ENCODE measurements at places on chromosomes 5 and 9.

DNA sequence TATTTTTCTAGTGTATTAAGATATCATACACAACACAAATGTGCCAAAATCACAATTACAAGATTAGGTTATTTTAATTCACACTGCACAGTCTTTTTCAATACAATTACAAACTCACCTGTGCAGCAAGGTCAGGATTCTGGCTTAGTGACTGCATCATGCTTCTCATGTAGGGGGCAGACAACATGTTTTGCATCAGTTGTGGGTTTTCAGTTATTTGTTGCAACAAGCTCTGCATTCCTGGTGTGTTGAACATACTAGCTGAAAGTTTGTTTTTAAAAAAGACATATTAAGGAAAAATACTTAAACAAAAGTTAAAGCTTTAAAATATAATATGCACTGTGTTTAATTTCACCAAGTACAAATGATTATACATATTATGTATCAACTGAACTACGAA lies 38.7 kb downstream of the UBQLN1 start:
- no peak for DNase-seq

DNA sequence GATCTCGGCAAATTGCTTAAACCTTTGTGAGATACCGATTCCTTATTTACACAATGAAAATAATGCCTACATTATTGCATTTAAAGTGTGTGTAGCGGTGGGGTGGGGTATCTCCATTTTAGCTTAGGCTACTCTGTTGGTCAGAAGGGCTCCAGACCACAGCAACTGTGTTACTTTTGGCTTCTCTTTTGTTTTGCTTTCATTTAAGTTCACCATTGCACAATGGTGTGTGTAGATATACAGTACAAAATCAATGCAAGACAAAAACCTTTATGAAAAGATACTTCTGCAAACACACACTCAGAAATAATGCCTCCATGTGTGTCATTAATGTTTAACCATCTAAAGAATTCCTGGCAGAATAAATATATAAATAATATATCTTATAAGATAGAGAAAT lies 279.4 kb downstream of the FBXL17 start:
- DNase-seq = no peak

DNA sequence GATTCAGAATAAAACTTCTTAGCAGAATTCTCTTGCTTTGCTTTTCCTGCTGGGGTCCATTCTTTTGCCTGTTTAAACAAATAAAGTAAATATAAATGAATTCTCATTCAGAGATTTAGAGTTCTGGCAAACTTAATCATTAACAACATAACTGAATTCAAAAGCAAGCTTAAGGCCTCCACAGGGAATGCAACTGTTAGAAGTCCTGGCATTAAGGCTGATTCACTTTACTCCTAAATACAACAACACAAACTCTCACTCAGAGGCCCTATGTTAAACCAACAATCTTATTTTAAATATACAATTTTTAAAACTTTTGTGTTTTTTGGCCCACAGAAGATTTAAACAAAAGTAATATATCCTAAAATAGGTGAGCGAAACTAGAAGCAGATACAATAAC lies 178.3 kb downstream of the AP3B1 start:
- no peak for DNase-seq

DNA sequence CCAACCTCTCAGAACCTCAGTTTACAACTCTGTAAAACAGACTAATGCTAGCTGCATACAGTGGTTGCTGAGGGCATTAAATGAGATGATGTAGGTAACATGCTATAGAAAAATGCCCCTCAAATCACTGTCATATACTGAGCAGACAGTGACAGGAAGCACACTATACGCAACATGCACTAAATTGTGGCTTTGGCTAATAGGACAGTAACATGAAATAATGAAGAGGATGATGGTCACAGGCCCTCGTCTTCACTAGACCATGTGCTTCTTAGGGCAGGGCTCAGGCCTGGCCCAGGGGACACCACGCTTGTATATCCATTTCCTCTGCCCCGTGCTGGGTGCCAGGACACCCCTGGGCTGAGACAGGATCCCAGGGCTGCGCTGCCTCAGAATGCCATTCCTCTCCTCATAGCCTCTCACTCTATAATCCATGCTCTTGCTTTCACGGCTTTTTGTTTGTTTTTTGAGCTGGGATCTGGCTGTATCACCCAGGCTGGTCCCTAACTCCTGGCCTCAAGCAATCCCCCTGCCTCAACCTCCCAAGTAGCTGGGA lies 18.9 kb downstream of the CSF1R start:
- DNase-seq = no peak

DNA sequence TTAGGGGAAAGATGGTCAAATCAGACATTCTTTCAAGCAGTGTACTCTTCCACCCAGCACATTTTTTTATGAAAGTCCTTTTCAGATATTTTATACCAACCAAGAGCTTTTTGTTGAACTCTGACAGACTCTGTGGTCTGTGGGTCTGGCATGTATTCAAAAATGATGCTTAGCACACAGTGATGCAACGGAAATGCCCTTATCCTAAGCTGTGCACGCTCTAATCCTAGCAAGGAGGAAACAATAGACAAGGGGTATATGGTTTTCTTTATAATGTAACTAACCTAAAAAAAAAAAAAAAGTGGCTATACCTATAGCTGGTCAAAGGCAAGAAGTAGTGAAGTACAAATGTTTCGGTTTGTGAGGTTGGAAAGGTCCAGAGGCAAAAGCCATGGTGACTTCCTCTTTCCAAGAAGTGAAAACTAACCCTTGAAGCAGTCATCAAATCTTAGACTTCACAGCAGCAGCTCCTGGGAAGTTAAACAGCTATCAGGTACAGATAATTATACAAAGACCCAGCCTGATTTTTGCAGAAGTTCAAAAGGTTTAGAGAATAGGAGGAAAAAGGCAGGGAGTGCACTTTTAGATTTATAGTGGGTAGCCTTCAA lies 82.5 kb downstream of the SEMA6A start:
- no peak for DNase-seq

GRCh38 chr5:158715592-158715991 lies 384.1 kb downstream of the EBF1 start:
- DNase-seq = no peak

GRCh38 chr9:121548666-121549065 lies 49.0 kb upstream of the GGTA1 start:
- no peak for DNase-seq

GRCh38 chr9:116488373-116488772 lies 198.7 kb upstream of the TRIM32 start:
- no peak for DNase-seq

GRCh38 chr5:173697931-173698579 lies 81.6 kb upstream of the BOD1 start:
- DNase-seq = no peak

- DNase-seq = no peak
Observed at GRCh38 chr9:91515074-91515687, 91.5 kb upstream of the NFIL3 start.

DNA sequence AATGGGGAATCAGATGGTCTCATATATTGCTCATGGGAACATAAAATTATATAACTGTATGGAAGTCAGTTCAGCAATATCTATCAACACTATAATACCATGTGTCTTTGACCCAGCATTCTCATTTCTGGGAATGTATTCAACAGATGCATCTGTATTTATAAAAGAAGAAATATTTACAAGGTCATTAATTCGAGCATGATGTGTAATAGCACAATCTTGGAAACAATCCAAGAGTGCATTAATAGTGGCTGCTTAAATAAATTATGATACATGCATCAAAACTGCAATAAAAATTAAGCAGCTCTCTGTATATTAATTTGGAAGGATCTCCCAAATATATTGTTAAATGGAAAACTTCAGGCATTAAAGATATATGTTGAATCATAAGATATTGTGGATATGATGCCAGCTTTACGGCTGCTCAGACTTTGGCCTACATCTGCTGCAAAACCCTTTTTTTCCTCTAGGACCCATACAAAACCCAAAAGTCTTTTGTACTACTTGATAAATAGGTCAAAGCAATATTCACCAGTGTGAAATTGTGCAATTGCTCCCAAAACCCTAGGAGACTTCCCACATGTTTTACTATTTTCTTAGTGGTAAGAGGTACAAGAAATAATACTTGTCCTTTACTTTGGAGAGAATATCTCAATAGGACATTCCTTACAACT lies 45.3 kb upstream of the ISOC1 start:
- no peak for DNase-seq

DNA sequence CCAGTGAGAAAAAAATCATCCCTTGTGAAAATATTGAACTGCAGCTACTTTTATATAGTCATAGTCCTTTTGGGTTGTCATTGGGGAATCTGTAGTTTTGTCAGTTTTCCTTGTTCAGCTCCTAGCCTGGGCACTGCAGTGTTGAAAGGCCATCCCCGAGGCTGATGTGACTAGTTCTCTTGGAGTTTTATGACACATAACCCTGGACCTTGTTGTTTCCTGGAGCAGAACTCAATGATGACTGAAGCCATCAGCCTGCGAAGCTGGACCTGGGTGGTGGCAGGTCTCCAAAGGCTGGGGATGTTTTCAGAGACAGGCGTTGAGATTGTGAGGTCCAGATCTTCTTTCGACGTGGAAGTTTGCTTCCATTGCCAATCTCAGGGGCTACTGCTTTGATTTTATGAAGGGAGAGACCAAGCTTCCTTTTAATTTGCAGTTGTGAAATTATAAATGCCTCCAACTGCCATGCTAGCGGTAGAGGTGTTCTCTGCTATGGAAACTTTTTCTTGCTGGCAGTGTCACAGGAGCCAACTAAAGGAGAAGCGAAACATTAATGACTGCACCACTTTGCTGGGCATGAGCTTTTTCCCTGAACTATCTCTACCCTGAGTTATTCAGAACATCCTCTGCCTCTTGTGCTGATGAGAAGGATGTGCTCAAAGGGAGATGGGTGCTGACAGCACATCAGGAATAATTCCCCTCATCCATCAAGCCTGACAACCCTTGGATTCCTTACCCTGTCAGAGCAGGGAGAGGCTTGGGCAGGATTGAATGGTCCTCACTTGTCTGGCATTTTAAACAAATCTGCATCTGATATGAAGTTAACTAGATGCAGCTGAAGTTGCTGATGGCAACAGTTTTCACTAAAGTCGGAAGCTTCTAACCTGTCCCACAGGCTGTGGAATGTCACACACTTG lies 209.6 kb downstream of the MAST4 start:
- DNase-seq = no peak

GRCh38 chr5:122202952-122203351 lies 73.6 kb downstream of the ZNF474 start:
- no peak for DNase-seq

DNA sequence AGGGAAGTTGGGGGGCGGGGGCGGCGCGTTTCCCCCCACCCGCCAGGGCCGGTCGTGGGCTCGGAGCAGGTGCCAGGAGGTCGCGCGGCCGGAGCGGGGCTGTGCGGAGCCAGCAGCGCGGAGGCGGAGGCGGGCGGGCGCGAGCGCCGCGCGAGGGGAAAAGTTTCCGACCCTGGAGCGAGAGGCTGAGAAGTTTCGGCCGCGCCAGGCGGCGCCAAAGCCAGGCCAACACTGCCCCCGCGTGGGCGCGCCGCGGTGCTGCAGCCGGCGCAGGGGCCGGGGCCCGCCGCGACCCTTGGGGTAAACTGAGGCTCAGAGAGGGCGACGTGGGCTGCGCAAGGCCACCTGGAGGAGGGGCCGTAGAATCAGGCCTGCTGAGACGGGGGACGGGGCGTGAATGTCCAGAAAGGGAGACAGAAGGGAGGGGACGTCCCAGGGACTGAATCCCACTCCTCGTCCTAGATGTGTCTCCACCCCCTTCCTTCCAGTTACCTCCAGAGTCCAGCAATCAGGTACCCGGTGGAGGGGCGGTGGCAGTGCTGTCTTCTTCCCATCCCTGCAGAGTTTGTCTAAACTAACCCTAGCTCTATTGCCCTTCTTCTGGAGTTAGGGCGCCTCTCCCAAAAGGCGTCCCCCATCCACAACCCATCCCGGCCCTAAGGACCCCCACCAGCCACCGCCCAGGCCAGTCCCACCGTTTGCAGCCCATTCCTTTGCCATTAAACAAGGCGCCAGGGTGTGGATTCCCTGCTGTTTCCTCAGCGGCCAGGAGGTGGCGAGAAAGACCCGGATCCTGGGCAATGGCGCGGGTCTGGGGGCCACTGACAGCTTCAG lies 10.2 kb downstream of the C9orf50 start:
- DNase-seq = peak; percentile 65

DNA sequence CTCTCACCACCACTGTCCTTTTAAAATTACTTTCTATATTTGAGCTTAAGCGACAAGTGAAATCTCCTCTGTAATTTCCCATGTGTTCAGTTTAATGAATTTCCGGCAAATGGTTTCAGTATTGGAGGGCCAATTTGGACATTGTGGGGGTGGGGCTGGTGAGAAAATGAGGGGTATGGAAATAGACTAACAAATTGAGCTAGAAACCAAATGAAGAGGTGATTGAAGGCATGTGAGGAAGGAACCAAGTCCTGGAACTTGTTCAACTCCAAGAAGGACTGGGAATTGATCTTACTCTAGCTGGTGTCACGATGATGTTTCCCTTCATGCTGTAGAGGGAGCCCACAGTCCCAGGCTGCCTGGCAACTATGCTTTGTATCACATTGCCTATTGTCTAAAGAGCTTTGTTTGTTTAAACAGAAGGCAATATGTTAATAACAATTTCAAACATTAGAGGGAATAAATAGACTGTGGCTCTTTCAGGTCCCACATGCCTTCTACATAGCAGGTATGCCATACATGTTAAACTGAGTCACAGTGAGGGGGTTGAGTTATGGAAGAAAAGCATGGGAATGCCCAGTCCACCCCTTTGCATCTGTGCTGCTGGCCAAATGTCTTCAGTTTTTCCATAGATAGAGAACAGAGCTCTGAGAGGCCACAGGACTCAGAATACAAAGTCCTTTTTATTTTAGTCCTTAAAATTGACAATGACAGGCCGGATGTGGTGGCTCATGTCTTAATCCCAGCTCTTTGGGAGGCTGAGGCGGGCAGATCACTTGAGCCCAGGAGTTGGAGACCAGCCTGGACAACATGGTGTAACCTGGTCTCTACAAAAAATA lies 25.0 kb upstream of the MATR3 start:
- no peak for DNase-seq

DNA sequence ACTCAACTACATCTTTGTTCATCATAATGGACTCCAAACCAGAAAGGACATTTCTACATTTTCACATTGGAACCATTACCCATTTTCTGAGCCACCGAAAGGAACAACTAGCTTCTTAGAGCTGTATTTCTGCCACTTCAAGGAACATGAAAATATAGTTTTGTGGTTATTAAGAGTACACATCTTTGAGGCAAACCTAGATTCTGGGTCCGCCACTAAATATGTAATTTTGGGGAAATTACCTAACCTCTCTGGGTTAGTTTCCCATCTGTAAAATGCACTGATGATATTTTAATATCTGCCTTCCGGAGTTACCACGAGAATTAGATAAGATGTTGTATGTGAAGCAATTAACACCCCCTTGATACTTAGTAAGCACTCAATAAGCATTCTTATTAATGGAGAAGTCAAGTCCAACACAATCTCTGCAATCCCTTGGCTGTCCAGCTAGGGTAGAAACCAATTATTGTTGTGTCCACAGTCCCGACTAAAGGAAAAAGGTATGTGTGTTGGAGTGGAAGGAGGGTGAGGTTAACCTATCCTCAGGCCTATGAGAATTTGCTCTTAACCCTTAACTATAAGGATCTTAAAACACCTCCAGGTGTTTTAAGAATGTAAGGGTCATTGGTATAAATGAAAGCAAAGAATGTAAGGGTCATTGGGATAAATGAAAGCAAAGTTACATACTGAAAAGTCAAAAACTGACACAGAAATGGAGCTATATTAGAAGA lies 94.0 kb upstream of the PTGER4 start:
- DNase-seq = no peak

GRCh38 chr5:78496373-78496772 lies 136.0 kb downstream of the SCAMP1 start:
- no peak for DNase-seq

Data from activated CD4-positive, alpha-beta T cell treated with anti-CD3 and anti-CD28 coated beads, Interleukin-2, amount 50 U/mL, for 24 hours (primary cell).